ENCODE measurements at places on chromosomes 1 and 21. TPM values are rescaled to one million over a fixed set of nuclear protein-coding genes. Genes with fewer than 3 reads are reported as not detected.

DNA sequence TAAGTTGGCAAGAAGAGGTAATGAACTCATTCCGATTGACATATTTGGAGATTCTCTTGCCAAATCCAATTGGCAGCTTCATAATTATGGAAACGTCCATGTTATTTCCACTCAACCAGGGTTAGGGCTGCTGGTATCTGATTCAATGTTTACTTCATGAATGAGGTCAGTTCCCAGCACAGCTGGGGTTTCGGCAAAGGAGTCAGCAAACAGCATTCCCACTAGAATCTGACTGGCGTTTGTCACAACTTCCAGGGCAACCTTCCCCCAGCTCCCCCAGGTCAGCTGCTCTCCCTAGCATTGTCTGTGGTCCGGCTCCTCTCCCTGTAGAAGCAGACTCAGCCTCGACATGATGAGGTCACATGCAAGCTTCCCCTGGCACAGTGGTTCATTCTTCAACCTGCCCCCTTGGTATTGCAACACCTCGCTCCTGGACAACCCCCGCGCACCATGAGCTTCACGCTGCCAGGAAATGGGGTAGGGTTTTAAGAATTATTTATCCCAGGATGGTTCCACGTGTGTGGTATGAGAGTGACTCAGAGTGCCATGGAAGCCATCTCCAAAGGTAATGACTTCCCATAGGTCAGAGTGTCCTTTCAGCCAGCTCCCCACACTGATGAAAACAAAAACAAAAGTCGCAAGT is 100.7 kb upstream of the SLC25A33 start:
- no peak for DNase-seq

DNA sequence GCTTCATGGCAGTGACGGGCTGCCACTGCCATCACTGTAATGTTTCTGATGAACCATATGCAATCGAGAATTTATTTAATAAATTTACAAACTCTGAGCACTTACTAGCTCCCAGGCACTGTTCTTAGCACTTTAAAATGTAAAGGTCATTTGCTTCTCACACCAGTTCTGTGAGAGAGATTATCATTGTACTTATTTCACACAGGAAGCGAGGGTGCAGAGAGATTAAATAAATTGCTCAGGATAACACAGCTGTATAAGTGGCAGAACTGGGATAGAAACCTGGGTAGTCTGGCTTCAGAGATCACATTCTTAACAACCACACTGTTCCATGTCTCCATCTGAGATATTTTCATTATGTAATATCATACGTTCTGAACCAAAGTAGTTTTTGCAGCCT is 119.9 kb downstream of the MAST2 start:
- no peak for DNase-seq

- DNase-seq, result no peak
These were observed 9.0 kb upstream of the ELOVL1 start for GRCh38 chr1:43376723-43377235.

DNA sequence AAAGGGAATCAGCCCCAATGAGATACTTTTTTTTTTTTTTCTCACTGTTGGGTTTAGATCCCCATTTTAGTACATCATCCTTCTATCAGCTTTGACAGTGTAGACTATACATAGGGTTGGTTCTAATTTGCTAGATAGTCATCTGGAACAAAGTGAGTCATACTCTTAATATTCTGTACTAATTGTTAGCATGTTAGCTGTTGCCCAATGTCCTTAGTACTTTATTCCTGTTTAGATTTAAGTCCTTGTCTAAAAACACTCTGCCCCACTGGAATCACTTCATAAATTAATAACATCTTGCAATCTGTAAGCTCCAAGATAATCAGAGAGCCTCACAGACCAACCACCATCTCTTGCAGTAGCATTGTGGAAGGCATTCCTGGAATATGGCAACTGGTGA is 209.8 kb upstream of the KIAA0040 start:
- DNase-seq, result no peak

DNA sequence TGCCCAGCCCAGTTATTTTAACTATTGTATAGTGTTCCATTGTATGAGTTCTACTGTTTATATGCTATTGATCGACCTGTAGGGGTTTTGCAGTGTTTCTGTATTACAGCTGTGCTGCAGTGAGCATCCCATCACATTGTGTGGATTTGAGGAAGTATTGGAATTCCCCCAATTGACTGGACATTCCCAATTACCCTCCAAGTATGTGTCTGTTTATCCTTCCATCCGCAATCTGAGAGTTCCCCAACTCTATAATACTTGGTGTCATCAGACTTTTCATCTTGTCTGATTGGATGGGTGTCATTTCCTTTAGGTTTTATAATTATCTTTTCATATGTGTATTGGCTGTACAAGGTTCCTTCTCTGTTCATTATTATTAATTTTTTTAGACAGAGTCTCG is 27.8 kb downstream of the PSEN2 start:
- no peak for DNase-seq

DNA sequence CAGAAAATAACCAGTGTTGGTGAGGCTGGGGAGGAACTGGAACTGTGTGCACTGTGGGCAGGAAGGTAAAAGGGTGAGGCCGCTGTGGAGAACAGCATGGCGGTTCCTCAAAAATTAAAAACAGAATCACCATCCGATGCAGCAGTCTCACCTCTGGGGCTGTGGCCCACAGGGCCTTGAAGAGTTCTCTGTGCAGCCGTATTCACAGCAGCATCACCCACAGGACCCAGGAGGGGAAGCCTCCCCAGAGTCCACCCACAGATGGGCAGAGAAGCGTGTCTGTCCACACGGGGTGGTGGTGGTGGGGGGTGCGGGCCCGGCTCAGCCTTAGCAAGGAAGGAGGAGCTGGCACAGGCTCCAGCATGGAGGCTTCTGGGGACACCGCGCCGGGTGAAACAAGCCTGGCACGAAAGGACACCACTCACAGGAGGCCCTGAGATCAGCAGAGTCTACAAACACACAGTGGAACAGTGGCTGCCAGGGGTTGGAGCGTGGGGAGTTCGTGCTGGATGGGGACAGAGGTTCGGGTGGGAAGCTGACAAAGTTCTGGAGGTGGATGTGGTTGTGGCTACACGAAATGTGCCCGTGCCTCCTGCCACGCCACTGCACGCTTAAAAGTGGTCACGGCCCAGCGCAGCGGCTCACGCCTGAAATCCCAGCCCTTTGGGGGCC is 11.5 kb downstream of the MORN1 start:
- no peak for DNase-seq

DNA sequence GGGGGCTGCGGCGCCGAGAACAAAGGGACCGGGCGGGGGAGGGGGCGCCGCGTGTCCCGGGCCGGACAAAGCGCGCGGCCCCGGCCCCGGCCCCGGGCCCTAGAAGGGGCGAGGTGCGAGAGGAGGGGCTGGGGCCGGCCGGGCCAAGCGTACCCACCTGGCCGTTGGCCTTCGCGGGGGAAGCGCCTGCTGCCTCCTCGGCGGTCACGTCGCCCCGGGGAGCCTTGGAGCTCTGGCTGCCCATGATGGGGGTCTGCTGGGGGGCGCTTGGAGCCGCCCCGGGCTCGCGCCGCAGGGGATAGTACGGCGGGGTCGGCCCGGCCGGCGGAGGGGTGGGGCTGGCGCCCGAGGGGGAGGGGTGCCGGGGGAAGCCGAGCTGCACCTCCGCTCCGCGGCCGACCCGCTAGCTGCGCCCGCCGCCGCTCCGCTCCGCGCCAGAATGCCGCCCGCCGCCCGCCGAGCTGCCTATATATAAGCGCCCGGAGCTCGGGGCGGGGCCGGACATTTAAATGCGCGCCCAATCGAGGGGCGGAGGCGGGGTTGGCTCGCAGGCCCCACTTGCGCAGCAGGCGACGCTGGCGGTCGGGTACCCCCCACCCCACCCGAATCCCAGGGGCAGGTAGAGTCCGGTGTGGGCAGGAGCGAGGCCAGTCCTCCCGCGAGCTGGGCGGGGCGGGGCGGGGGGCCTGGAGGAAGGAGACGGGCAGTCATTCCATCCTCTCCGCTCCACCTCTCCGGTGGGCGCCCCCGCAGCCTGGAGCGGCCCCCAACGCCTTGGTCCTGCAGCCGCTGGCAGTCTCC is at the start of gene MARCKSL1:
TSS of gene MARCKSL1 (minus strand) at position 444 of the 801 bp plus-strand sequence. CDS start at position 244, 200 bp downstream.
- peak; percentile 77 for DNase-seq

DNA sequence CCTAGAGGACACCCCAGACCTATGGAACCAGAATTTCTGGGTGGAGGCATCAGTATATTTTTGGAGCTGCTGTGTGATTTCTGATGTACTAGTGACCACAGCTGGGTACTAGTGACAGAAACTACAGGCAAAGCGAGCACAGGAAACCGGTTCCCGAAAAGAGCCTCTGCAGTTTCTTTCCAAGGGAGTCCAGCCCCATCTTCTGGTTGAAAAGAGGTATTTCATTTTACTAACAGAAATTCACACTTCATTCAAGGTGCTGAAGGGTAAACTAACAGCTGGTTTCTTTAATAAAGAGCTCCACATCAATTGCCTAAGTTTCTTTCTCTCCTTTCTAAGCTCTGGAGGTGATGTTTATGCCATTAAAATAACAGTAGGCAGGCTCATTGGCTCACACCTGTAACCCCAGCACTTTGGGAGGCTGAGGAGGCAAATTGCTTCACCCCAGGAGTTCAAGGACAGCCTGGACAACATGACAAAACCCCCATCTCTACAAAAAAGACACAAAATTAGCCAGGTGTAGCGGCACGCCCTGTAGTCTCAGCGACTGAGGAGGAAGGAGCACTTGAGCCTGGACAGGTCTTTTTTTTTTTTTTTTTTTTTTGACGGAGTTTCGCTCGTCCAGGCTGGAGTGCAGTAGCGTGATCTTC is 22.0 kb downstream of the THAP3 start:
- DNase-seq, result no peak

DNA sequence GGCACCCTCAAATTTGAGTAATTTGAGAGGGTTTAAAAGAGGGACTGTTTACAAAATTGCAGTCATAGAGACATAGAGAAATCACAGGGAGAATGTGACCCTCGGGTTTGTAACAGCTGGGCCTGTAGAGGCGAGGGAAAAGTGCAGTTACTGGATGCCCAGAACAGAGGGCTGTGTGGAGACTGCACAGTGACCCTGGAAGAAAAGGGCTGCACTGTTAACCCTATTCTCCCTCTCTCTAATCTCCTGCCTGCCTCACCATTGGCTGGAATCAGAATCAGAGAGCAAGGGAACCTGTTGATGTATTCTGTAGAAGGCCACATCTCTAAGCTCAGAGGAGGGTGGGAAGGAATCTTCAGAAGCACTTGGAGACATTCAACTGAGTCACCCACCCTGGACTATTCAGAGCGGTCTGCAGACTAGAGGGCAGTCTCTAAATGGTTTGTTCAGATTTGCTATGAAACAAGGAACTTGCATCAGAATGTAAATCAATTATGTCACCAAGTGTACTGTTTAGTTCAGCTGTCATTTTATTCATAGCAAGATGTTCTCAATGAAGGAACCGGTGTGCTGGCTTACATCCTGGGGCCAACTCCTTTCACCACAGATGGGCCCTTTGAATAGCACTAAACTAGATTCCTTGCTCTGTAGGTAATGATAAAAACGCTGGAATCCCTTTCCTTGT is 132.2 kb upstream of the HOOK1 start:
- DNase-seq, result no peak

DNA sequence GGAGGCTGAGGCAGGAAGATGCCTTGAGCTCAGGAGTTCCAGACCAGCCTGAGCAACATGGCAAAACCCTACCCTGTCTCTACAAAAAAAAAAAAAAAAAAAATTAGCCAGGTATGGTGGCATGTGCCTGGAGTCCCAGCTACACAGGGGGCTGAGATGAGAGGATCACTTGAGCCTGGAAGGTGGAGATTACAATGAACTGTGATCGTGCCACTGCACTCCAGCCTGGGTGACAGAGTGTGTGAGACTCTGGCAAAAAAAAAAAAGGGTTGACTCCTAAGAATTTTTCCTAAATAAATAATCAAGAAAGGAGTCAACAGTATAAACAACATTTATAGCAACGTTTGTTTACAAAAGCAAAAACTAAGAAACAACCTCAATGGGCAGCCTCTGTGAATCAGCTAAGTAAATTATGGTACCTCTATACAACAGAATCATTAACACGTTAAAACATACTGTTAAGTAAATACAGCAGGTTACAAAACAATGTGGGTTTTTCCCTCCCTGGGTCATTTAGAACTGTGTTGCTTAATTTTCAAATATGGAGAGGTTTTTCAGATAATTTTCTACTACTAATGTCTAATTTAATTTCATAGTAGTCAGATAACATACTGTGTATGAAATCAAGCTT is 56.8 kb downstream of the SLC30A10 start:
- DNase-seq, result no peak

- DNase-seq, result no peak
These were observed 20.4 kb upstream of the FHAD1 start for GRCh38 chr1:15226388-15227255.

- no peak for DNase-seq
These were observed 80.0 kb downstream of the S1PR1 start for GRCh38 chr1:101316799-101317198.

GRCh38 chr21:46437096-46437498 is 21.6 kb upstream of the DIP2A start:
- DNase-seq, result no peak

DNA sequence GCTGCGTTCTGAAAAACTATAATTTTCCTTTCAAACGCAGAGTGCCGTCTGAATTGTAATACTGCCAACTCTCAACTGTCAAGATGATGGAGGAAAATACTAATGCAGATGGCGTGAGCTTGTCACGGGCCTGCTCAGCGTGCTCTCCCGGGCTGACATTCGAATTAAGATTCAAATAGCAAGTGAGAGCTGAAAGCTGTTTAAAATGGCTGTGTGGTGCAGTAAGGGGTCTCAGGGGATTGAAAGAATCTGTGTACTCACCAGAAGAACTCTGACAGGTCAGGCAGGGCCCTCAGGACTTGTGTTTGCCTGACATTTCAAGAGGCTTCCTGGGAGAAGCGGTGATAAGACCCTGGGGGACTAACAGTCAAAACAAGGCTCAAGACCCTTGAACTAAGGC is 33.1 kb downstream of the ZMYND12 start:
- no peak for DNase-seq

DNA sequence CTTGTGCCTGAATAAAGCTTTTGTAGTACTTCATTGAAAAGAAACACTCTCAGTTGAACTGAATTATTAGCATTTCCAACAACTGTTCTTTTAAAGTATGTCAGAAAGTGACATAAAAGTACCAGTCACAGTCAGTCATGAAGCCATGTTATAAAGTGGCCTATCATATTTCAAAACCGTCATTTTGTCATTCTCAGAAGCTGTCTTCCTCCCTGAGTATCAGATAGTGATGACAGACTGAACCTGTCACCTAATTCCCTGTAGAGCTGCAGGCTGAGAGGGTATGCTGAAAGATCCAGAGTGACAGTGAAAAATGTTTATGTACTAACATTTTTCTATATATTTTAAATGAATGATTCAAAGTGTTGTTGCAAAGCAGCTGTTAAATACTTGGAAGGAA is 1121.7 kb upstream of the PRMT6 start:
- no peak for DNase-seq

DNA sequence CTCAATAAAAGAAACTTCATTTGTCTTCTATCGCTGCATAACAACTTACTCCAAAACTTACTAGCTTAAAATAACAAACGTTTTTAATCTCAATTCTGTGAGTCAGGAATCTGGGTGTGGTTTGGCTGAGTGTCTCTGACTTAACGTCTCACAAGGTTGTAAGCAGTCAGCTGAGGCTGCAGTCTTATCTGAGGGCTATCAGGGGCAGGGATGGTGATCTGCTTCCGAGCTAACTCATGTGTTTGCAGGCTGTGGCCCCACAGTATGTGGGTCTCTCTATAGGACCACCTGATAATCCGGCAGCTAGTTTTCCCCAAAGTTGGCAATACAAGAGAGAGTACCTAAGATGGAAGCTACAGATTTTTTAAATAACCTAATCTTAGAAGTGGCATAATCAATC is 234.2 kb upstream of the FGGY start:
- DNase-seq, result no peak

Gene DNALI1
- 88.0 TPM for polyA plus RNA-seq
